ENCODE measurements at places on chromosomes 12 and 14.
A peak's percentile ranks its signal among the peaks of the same experiment; 100 is the strongest.

GRCh38 chr12:24739106-24739779 is 209.7 kb downstream of the BCAT1 start:
- DNase-seq: no peak

GRCh38 chr12:54383041-54383609 is 1.4 kb downstream of the ZNF385A start:
- no peak for DNase-seq

DNA sequence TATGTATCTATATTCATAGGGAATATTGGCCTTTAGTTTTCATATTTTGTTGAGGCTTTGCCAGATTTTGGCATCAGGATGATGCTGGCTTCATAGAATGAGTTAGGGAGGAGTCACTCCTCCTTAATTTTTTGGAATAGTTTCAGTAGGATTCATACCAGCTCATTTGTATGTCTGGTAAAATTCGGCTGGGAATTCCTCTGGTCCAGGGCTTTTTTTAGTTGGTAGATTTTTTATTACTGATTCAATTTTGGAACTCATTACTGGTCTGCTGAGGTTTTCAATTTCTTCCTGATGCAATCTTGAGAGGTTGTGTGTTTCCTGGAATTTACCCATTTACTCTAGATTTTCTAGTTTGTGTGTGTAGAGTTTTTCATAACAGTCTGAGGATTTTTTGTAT is 175.2 kb downstream of the EPS8 start:
- DNase-seq: no peak

DNA sequence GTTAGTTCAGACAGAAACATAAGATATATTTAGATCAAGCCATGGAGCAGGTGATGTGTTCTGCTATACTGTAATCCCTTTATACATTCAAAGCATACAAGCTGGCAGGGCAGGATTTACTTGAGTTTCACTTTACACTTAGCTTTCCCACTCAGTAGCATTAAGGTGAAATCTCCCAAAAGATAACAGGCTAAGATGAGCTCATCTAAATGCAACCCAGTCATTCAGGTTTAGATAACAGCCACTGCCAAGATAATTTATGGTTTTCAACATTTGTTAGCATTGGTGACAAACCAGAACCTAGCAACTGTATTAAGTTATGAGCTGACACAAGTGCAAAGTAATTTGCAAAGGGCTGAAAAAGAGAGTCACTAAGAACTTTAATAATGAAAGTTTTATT is 925.1 kb upstream of the ATXN7L3B start:
- no peak for DNase-seq

DNA sequence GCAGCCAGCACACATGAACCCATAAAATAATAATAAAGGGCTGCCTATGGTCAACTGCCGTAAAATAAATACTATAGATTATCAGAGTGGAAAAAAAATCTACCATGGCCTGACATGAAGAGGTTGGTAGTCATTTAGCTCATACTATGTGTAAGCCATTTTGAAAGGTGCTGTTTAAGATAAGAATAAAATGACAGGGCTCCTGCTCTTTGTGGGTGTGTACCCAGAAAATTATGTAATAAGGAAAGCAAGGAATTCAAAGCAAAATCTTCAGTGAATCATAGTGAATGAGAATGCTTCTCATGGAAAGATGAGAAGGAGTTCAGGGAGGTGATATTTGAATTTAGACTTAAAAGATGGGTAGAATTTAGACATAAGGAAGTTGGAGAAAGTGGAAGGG is 42.9 kb upstream of the PPM1H start:
- DNase-seq: no peak

- DNase-seq: no peak
Measured at GRCh38 chr12:57939291-57939690, 2.1 kb upstream of the ATP23 start.

DNA sequence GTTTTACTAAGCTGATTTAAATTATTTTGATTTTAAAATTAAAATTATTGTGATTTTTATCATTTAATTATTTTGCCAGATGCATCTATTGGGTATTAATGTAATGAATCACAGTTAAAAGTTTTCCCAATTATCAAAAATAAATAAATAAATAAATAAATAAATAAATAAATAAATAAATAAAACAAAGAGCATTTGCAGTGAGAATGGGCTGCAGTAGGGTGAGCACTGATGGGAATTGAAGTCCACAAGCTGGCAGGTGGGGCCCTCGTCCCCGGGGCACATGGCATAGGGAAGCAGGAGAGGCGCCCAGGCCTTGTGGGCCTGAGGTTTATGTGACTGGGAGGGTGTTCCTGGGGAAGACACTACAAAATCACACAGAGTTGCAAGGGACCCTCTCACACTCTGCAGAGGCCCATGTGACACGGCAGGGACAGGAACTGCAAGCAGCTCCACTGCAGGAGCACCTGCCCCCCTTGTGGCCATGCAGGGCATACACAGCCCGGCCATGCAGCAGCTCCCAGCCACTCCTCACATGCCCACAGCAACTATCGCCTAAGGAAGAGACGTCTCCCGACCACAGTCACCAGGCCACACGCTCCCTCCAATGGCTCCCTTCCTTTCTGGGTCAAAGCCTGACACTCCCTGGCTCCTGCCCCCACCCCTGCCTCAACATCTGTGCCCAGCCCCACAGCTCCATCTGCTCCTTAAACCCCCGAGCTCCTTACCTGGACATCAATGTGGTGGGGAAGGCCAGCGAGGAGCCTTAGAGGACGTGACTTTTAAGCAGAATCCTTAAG is 256.3 kb upstream of the SFSWAP start:
- DNase-seq: no peak

DNA sequence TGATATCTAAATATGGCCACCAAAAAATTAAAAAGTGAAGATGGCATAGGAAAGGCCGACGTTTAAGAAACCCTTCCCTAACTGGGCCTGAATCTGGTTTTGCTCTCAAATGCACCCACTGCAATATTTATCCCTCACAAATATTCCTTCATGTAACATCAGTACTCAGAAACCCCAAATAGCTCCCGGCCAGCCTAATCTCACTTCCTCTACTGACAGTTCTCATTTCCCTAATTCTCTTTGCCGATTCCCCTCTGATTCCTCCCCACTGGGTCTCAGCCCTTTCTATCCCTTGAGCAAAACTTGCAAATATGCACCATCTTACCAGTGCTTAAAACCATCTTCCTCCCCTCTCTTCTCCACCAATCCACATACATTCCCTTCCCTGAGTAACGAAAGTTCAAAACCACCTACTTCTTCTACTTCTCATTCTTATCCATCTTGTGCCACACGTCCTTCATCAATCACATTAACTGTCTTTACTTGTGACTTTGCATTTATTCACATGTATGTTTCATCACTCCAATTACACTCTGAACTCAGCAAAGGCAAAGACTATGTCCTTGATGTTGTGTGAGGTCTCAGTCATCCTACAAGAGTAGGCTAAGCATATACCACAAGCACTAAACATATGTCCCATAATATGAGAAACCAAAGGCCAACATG is 23.1 kb downstream of the KCNK10 start:
- no peak for DNase-seq

- DNase-seq: no peak
Measured at GRCh38 chr14:89428173-89428523, 11.1 kb upstream of the FOXN3 start.

- no peak for DNase-seq
Measured at GRCh38 chr12:59890896-59891579, 295.2 kb downstream of the SLC16A7 start.

DNA sequence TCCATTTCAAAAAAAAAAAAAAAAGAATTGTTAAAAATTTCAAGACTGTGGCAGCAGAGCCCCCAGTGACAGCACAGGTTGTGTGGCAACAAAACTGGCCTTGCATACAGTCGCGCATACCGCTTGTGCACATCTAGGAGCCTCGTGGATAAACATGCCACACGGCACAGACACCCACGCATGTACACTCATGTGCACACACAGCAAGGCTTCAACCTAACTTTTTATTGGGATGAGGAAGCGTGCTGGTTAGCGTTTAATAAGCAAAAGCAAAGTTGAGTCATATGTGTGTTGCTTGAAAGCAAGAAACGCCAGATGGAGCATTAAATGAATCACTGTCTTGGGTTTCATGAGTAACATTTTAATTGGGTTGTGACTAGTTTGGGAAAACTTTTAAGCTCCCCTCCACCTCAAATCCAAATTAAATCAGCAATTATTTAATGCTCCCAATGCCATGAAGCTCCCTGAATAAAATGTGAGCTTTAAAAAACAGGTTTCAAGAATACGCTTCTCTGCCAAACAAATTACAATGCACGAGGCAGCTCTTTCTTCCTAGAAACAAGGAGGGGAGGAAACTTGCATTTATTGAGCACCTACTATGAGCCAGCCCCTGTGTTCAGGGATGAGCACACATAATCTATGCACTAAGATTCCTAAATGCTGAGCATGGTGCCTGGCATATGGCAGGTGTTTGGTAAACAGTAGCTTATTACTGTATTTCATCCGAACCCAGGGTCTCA is 35.7 kb upstream of the EML1 start:
- DNase-seq: no peak

DNA sequence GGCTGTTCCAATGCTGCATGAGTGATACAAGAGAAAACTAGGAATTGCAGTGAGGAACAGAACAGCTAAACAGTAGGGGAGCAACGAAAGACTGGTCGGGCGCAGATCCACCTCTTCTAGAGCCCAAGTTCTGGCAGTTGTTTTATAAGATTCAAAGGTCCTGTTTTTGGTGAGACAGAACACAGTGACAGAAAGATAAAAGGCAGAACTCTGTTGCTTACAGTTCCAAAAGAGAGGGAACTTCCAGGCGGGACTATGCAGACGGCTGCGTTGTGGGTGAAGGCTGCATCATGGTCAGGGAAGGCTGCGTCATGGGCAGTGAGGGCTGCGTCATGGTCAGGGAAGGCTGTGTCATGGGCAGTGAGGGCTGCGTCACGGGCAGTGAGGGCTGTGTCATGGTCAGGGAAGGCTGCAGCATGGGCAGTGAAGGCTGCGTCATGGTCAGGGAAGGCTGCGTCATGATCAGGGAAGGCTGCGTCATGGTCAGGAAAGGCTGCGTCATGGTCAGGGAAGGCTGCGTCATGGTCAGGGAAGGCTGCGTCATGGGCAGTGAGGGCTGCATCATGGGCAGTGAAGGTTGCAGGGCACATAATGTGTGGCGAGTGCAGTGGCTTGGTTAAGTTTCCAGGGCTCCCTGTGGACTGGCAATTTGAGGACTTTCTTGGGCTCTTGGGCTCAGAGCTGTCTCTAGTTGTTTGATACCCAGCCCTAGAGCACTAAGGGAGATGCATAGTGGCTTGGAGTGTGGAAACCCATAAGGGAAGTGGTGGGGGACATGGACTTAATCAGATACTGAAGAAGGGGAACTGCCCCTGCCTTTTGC is 619.9 kb downstream of the AACS start:
- no peak for DNase-seq

GRCh38 chr14:90288651-90289355 is 32.5 kb downstream of the PSMC1 start:
- DNase-seq: no peak

- DNase-seq: no peak
Measured at GRCh38 chr12:115140981-115141655, 457.1 kb upstream of the TBX3 start.

- no peak for DNase-seq
Measured at GRCh38 chr12:89334548-89335169, 17.6 kb downstream of the DUSP6 start.

DNA sequence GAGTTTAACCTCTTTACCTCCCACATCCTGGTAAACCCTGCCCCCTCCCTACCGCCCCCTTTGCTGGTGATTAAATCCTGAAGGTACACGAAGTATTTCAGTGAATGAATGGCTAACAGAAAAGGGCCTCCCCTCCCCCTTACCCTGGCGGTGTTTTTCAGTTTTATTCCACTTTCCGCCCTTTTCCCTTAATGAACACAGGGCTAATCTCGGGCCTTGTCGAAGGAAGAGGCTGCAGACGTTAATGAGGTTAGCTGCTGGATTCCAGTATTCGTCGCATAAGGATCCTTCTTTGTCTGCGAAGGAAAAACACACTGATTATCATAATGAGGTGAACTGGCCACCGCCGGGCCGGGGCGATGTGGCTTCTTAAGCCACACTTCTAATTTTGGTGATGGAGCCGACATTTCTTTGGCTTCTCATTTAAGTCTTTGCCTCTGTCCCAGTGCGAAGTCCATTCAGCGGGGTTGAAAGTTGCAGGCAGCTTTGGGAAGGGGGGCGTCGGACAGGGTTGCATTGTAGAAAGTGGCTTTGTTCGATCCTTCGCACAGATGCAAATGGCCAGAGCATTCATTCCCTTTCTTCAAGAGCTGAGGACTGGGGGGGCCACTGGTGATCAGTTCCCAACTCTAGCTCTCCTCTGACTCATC is 6.5 kb downstream of the MEG3 start:
- DNase-seq: no peak

GRCh38 chr12:107349008-107349747 is 255.8 kb upstream of the CRY1 start:
- no peak for DNase-seq

- DNase-seq: no peak
Measured at GRCh38 chr12:27261866-27262265, 17.8 kb downstream of the STK38L start.

- no peak for DNase-seq
Measured at GRCh38 chr12:119603767-119604166, 10.2 kb downstream of the TMEM233 start.

DNA sequence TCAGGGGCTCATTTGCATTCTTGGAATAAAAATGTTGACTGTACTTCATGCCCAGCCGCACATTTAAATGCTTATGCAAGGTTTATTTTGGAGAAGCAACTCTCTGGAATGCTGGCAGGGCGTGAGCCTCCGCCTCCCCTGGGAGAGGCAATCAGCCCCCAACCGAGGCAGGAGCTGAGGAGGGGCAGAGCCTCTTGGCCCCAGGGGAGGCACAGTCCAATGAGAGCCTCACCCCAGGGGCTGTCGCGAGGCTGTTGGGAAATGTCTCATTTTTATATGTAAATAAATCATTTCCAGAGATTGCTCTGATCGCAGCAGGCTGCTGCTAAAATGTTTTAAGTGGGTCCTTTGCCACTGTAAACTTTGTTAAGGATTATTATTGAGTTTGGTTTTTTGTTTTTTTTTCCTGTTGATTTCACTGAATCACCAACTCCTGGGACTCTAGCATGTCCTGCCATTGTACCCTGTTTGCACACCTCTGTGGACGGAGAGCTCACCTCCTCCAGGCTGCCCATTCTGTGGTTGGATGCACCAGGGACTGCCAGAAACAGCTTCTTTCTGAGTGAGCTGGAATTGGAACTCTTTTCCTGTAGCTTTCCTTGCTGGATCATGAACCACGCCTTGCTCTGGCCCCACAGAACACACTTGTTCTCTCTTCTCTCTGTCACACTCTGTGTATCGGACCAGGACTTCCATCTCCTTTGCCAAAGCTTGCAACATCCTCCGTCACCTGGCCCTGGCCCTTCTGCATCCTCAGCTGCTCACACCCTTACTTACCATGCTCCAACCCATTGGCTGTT is 46.9 kb upstream of the FAM181A start:
- DNase-seq: no peak

- peak; percentile 6 for DNase-seq
Measured at GRCh38 chr14:22824711-22825359, 4.9 kb upstream of the MRPL52 start.

DNA sequence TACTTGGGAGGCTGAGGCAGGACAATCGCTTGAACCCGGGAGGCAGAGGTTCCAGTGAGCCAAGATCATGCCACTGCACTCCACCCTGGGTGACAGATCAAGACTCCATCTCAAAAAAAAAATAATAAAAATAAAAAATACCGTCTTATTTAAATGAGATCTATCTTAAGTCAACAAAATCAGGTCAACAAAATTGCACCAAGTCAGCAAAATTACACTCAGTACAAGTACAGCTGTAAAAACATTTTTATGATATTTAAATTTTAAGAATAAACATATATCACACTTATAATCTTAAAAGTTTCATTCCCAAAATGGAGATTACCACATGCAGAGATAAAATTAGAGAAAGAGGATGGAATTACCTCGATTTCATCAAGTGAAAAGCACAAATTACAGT is 33.2 kb downstream of the HECTD1 start:
- DNase-seq: no peak

- DNase-seq: no peak
Measured at GRCh38 chr12:12476857-12477531, 85.7 kb downstream of the DUSP16 start.
